ENCODE measurements at places on chromosomes 12 and 14.

GRCh38 chr14:61889914-61890351 lies 127.7 kb downstream of the SNAPC1 start:
- DNase-seq, result peak; percentile 6

DNA sequence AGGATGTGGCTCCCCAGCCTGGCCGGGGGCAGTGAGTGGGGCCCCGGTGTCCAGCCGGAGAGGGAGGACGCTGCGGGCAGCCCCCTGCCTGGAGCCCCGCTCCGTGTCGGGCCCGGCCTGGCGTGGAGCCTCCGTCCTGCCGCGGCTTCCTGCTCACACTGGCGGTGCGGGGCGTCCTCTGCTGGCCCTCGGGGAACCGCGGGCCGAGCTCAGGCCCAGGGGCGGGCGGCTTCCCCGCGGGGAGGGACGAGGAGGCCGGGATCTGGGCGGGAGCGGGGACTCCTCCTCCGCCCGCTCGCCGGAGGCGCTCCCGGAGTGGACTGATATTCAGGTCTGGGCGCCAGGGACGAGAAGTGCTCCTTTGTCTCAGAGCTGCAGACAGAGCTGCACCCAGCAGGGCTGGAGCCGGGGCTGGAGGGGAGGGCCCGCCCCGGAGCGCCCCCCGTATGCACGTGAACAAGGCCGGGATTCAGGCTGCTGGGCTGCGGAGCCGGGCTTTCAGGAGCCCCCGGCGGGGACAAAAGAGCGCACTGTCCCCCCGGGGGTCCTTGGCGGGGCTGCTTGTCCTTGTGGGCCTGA lies 2.2 kb downstream of the MMP17 start:
- DNase-seq, result no peak

DNA sequence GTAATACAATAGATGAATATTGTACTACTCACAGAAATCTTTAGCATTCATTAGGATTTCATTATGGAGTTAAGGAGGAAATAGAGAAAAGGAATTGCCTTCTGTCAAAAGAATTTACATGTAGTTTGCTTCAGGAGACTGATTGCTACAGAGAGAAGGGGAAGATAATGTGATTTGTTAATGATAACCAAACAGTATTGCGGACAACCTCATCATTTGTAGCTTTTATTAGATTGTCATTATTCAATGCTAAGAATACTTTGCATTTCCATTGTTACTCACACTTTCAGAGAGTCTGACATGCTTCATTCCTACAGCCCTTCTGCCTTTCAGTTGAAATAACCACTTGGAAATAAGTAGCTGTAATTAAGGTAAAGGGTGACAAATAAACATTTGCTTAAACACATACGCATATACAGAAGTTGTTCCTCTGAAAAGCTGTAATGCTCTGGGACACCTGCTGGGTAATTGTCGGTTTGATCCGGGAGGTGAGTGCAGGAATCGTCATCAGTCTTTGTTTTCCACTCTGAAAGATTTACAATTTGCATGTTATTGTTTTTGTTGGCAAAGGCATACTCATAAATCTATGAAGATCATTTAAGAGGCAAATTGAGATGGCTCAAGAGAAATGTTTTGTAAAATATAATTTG lies 600.2 kb downstream of the TRHDE start:
- DNase-seq, result no peak

DNA sequence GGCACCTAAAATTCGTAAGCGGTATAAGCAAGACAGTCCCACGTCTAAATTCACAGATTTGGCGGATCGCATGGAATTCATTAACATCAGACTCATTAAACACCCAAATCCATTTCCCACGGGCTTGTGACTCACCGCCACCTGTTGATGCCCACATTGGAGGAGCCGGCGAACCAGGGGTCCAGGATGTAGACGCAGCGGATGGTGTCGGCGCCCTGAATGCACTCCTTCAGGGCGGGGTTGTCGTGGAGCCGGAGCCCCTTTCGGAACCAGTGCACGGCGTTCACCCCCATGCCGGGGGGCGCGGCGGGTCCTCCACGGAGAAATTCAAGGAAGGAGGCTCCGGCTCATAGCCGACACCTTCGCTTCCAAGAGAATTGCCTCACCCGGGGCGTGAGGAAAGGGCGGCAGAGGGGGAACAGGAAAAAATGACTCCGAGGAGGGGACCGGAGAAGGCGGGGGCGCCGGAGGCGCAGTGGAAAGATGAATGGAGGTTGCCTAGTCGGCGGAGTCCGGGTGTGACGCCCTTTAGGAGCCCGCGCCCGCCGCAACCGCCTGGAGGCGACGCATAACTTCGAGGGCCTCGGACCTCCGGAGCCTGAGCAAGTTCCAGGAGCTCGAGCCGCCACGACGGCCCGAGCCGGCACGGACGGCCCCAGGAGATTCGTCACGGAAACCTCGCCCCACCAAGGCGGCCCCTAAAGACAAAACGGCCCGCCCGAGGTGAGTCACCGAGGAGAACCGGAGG lies 506 bp downstream of the CRY1 start:
- DNase-seq, result peak; percentile 53

- DNase-seq, result no peak
These were observed 11.5 kb upstream of the KANSL2 start for GRCh38 chr12:48693572-48693971.

DNA sequence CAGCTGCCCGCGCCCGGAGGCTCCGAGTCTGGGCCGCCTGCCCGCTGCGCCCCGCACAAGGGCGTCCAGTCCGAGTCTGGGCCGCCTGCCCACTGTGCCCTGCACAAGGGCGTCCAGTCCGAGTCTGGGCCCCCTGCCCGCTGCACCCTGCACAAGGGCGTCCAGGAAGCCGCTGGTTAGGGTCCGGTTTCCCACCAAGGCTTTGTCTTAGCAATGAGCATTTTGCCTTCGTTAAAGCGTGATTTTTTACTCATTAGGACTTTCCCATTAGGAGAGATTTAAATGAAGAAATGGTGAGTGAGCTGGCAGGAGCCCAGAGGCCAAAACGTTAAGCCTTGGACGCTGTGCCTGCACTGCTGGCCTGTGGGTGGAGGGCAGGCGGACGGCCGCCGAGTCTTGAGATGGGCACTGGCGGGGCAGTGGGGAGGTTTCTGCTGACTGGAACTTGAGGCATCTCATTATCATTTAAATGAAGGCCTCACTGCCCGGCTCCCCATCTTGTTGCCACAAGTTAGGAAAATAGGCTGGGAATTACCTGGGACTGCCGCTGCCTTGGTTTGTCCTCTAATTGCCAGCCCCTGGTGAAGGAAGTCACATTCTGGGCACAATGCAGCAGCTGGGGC lies 36.0 kb downstream of the FBRSL1 start:
- DNase-seq, result no peak

DNA sequence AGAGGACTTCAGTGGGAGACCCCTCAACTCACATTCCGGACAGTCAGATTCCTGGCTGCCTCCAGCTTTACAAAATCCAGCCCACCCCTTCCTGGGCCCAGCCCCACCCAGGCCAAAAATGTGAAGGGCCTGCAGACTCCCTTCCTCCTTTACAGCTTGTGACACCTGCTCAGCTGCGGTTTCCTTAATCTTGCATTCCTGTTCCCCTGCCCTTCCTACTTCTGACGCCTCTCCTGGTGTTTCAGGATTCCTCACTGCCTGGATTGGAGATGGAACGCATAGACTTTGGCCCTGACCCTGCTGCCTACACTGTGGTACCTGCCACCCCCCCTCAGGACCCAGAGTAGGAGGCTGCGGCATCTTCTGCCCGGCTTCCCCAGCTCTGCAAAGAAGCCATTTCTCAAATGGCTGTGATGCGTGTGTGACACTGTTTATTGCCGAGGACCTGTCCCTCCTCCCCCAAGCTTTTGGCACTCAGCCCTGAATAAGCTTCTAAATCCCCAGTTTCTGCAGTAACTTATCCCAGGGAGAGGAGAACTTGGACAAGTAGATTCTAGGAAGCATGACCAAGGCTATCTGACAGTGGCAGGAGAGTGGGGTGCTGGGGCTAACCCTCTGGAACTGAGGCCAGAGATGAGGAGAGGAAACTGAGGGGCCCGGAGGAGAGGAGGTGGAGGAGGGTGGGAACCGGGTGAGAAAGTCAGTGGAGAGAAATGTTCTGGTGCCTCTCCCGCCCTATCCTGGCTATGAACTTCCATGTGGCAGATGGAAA lies 24.9 kb upstream of the BCDIN3D start:
- no peak for DNase-seq

DNA sequence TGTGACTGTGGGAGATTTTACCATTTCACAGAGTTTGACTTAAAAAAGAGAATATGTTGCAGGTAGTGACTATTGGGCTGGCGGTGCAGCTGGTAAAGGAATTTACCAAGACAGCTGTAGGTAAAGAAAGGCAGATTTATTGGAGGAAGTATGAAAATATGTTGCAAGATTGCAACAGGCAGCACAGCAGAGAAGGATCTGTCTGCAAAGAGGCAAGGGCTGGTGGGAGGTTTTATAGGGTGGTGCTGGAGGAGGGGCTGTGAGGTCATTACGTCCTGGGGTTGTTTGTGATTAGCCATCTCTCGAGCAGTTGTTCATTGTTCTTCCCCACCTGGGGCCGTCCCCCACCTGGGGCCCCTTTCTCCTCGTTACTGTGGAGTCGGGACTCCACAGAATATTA lies 62.1 kb downstream of the ACACB start:
- no peak for DNase-seq

DNA sequence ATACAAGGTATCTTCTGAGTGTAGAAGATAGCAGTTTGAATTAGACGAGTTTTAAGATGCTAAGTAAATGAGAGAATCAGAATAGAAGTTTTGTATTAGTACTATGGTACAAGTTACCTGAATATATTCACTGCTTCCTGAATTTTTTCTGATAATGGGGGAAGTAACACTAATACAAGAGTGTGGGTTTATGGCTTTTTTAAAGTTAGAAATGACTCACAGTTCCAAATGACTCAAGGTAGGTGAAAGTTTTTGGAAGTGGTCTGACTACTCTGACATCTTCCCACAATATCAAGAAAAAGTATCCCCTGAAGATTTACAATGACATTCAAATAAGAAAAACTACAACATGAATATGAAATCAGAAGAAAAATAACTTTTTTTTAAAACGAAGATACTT lies 123.7 kb upstream of the GARIN6 start:
- no peak for DNase-seq

DNA sequence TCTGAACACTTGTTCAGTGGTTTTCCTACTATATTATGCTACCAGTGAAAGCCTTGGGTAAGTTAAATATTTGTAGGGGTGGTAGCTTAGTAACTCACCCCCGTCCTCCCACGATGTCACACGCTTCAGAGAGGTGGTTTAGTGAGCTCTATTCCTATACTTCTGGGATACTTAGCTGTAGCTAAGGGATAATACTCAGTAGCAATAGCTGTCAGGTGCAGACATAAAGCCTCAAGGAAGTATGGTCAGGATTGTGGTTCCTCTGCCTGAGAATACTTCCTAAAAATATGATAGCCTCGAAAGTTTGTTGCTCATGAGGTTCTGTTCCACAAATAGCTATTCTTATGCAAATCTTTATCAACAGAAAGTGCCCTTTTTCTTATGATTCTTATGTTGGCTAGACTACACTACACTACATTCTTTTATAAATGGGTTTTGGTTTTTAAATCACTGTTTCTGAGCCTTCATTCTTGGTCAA lies 11.9 kb downstream of the DLST start:
- DNase-seq, result no peak

GRCh38 chr12:88585077-88585476 lies 4.8 kb upstream of the KITLG start:
- no peak for DNase-seq

DNA sequence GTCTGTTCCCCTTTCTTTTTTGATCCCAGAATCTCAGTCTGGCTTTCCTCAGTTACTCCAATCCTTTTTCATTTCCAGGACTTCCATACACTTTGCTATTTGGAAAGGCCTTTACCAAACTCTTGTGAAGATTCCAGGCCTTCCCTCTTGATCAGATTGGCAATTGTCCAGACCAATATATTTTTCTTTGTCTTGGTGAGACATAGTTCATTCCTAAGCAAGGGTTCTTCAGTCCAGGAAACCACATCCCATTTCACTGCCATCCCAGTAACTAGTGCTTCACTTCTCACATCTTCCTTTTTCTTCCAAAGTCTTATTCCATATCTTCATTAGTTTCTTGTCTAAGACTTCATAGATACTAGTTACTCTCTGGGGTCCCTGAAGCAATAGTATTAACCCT lies 2.1 kb upstream of the PTPRQ start:
- DNase-seq, result no peak

GRCh38 chr14:72476657-72477499 lies 417.0 kb downstream of the DPF3 start:
- peak; percentile 66 for DNase-seq

GRCh38 chr14:56995010-56995409 lies 184.7 kb upstream of the OTX2 start:
- no peak for DNase-seq

DNA sequence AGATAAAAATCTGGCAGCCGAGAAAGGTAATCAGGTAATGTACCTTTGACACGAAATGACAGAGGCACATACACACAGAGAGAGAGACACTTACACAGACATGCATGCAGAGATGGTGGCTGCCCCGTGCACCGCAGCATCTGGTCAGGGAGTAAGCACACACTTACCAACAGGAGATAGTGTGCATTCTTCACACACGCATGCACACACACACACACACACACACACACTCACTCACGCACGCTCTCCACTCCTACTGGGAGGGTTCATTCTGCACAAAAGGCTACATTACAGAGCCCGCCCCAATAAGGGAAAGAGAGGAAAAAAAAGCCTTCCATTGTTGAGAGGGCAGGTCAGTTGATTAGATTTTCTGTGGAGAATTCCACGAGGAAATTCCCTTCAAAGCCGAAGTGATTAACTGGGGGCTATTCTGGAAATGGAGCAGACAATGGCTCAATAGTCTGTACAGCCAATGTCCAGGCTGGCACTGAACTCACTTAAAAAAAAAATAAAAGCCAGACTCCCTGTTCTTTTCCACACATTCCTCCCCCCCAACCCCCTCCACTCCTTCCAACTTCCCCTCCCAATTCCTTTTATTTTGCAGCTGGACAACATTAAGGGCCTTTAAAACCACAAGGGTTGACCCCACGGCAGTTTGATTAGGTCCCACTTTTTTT lies 1.4 kb upstream of the SOX5 start:
- no peak for DNase-seq

GRCh38 chr14:104677512-104678332 lies 11.7 kb upstream of the INF2 start:
- peak; percentile 60 for DNase-seq

GRCh38 chr12:96493106-96493505 lies 3.7 kb downstream of the CFAP54 start:
- no peak for DNase-seq

GRCh38 chr12:113903381-113903863 lies 62.7 kb downstream of the RBM19 start:
- no peak for DNase-seq

DNA sequence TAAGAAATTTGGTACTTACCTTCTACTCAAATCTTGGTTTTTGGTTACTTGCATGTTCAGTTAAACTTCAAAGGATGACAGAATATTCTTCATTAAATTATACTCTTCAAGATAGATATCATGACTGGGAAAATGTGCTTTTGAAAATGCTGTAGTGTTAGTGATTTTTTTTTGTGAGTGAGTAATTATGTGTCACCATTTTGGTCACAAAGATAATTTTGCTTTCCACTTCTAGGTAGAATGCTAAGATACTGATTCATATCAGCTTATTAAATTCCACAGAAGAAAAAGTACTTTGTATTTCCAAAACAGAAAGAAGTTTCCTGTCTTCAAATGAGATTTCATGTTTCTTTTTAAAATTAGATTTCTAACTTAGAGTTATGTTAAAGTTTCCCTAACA lies 61.2 kb downstream of the ATXN7L3B start:
- DNase-seq, result no peak

GRCh38 chr14:105818712-105819005 lies 292.3 kb downstream of the TMEM121 start:
- DNase-seq, result no peak

- no peak for DNase-seq
These were observed 44.3 kb downstream of the NCOR2 start for GRCh38 chr12:124523071-124523470.

- DNase-seq, result no peak
These were observed 22.4 kb downstream of the GLRX5 start for GRCh38 chr14:95557291-95557690.

Data from stimulated activated CD8-positive, alpha-beta memory T cell treated with anti-CD3 and anti-CD28 coated beads, Interleukin-7, amount 100 ng/mL, for 48 hours (primary cell).